ENCODE measurements at places on chromosomes 4 and X. TPM values are rescaled to one million over a fixed set of nuclear protein-coding genes. Genes with fewer than 3 reads are reported as not detected.
A peak's percentile ranks its signal among the peaks of the same experiment; 100 is the strongest.

- DNase-seq: no peak
Measured at GRCh38 chr4:6941796-6942195, 32.2 kb downstream of the TBC1D14 start.

DNA sequence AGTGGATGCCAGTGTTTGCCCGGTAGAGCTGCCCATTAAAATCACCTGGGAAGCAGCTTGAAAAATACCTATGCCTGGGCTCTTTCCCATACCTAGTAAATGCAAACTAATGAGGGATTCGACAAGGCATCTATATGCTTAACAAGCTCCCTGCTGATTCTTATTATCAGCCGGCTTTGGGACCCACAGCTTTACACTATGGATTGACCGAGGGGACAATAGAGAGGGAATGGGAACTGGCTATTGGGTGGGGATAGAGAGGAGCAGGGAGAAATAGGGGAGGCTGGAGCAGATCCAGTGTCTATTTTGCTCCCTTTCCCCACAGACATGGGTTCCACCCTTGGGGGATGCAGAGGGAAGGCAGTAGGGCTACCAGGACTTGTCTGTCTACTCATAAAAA is 103.1 kb upstream of the TEX13D start:
- no peak for DNase-seq

DNA sequence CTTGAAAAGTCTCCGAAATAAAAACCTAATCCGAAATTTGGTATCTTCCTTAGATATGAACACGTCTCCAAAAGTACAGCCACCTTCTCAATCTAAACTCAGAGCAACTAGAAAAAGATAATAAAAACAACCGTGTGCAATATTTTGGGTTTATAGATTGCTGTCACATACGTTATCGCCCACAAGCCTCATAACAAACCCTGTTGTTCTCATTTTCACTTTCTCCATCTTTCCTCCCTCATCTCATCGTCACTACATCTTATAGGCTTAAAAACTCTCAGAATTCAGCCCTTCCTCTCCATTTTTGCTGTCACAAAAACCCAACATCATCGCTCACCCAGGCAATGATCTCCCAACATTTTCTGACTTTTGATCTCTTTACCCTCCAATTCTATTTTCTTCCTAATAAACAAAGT is 448 bp upstream of the SCFD2 start:
- no peak for DNase-seq

DNA sequence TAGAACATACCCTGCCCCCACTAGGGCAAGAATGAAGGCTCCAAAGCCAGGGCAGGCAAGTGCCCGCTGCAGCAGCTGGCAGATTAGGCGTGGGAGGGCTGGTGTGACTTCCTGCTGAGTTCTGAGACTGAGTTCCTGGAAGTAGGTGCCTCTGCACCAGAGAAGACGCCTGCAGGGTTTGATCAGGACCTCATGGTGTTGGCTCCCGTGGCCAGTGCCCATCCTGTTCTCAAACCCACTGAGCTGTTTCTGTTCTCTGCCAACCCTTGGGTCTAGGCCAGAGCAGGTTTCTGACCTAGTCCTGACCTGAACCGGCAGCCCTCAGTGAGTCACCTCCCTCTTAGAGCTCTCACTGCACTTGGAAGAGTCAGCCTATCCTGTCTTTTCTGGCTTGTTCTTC is 220.7 kb downstream of the HS6ST2 start:
- DNase-seq: peak; percentile 13

GRCh38 chr4:3697033-3697432 is 69.2 kb upstream of the ADRA2C start:
- no peak for DNase-seq

DNA sequence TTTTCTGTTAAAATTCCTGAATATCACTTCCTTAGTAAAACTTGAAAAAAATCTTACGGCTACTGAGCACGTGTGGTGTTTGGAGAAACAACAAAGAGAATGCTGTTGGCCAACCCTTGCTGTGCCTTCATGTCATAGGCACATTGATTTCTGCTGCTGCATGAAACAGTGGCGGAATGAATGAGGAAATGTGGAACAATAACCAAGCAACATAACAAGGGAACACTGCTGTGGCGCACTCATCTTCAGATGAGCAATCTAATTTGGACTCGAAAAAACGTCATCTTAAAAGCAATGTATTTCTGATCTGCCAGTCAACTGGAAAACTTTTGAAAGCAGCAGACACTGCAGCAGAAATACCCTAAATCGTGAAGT is 51.4 kb downstream of the PROM1 start:
- no peak for DNase-seq

- no peak for DNase-seq
Measured at GRCh38 chr4:2858451-2859217, 15.0 kb downstream of the ADD1 start.

OR13H1 gene
- total RNA-seq: not detected

GAGE12J gene
- not detected for total RNA-seq

- peak; percentile 13 for DNase-seq
Measured at GRCh38 chr4:90025248-90025647, 101.9 kb upstream of the CCSER1 start.

SRPK3 gene
- total RNA-seq: not detected

DNA sequence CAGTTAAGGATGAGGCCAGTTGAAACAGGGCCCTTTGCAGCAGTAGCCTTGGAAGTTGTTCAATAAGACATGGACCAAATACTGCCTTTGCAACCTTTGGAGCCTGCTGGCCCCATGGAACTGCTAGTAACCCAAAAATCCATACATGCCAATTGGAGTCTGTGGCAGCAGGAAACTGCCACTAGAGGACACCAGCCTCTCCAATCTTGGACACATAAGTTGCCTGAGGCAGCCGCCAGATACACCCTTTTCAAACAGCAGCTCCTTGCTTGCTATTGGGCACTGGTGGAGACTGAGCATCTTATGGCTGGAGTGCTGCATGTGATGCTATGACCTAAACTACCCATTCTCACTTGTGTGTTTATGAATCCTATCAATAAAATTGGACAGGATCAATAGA is 14.8 kb upstream of the LAP3 start:
- DNase-seq: no peak

PROM1 gene
- total RNA-seq: 17.7 TPM

DNA sequence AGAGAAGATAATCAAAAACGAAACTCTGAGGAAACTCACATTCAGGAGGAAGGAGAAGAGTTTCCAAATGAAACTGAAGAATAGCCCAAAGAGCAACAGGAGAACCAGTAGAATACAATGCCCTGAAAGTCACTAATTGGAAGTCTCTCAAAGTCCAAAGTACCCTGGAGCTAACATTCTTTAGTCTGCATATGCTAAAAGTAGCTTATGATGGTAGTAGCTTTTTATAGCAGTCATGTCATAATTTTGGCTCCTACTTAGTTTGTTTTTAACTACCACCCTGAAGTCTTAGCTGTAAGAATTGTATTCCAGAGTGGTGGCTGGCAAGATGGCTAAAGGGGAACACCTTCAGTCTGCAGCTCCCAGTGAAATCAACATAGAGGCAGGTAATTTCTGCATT is 100.3 kb upstream of the FGF16 start:
- no peak for DNase-seq

C4orf51 gene
- not detected for total RNA-seq

ETDB gene
- total RNA-seq: not detected

GRCh38 chr4:176149680-176150355 is 45.6 kb downstream of the SPATA4 start:
- no peak for DNase-seq

TMEM150C gene
- total RNA-seq: 1.2 TPM

GRCh38 chrX:36898301-36898700 is 109.9 kb upstream of the FAM47C start:
- DNase-seq: no peak

DNA sequence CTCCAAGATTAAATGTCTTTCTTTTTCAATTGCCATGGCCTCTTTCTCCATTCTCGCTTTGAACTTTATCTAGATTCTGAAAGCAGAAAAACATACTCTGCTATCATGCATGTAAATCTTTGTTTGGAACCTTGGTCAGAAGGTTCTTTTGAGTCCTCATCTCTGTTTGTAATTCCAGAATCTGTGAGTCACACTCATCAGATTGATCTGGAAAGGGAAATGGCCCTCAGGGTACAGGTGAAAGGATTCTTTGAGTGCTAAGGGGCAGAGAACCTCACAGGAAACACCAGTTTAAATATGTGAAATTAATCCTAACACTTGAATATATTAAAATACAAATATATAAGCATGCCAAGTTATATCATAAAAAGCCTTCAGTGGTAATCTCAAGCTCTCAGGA is 211.0 kb upstream of the ADGRL3 start:
- no peak for DNase-seq

UBE2K gene
- 126 TPM for total RNA-seq

DNA sequence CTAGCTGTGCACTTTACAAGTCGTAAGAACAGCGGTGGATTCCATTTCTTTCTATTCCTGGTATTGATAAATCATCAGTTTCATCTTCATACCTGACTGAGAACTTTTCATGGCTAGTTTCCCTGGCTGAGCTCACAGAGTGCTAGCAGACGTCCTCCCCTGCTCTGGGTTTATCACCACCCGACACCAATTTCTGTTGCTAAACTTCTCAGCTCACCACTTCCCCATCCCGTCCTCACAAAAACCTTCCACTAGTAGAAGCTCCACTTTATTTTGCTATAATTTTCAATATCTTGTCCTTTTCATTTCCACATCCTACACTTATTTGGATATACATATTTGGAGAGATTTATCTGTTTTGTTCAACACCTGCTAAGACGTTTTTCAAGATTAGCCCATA is 869.4 kb upstream of the FRG1 start:
- DNase-seq: no peak

ADGRG2 gene
- total RNA-seq: not detected

TBX22 gene
- total RNA-seq: not detected

DNA sequence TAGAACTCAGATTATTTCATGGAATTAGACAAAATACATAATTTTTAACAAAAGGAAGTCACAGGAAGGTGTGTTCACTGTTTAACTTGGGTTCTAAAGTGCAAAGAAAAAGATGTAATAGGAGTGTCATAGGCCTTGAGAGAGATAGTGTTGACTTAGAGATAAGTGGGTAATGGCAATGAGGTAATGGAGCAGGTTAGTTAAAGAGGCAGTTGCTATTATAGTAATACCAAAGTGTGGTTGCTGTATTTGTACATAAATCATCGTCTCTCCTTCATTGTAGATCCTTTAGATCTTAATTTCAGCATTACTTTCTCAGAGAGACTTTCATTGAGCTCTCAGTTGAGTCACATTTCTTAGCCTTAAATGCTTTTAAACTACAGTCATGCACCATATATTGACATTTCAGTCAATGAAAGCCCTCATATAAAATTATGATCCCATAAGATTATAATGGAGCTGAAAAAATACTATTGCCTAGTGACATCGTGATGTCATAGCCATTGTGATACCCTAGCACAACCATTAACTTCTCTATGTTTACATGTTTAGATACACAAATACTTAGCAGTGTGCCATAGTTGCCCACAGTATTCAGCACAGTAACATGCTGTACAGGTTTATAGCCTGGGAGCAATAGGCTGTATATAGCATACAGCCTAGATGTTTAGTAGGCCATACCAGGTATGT is 245.4 kb downstream of the ADGRL3 start:
- DNase-seq: no peak

GRCh38 chrX:151633157-151633556 is 62.1 kb upstream of the PRRG3 start:
- no peak for DNase-seq

DNA sequence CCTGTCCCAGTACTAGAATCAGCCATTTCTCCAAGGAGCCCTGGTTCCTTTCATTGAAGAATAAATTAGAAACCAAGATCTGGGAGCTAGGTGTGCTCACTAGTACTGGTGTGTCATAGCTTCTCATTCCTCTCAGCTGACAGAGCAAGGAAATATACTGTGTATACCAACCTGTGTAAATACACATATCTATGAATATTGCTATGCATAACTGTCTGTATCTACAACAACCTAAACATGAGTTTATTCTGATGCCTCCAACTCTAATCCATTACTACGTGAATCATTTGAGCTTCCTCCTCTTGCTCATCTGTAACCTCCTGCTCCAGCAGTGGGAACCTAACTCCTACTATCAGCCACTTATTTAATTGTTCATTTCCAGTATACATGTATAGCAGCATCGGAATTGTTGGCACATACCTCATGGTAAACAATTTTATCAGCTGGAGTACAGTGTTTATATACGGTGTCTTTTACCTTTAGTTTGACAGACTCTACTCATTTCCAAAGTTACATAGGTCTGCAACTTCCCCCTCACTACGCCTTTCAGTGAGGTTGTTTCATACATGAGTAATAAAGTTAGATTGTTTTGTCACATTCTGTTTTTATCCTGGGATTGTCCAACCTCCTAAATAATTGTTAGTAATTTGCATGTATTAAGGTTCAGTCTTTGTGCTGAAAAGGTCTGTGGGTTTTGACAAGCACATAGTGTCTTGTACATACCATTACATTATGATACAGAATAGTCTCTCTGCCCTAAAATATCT is 7.1 kb upstream of the SCRG1 start:
- no peak for DNase-seq

DNA sequence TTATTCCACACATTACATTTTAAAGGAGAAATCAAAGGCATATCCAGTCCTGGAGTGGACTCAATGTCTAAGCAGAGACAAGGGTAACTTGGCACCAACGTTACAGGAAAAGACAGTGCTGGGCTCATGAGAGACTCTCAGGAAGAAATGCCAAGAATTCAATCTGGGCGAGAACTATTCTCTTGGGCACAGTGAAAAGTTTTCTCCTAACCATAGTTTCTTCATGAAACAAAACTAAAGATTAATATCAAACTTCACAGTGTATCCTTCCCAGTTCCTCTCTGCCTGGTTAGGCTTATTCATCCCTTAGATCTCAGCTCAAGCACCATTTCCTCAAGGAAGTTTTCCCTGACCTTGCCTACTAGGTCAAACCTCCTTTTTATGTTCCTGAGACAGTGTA is 109.4 kb upstream of the TLL1 start:
- DNase-seq: no peak

DNA sequence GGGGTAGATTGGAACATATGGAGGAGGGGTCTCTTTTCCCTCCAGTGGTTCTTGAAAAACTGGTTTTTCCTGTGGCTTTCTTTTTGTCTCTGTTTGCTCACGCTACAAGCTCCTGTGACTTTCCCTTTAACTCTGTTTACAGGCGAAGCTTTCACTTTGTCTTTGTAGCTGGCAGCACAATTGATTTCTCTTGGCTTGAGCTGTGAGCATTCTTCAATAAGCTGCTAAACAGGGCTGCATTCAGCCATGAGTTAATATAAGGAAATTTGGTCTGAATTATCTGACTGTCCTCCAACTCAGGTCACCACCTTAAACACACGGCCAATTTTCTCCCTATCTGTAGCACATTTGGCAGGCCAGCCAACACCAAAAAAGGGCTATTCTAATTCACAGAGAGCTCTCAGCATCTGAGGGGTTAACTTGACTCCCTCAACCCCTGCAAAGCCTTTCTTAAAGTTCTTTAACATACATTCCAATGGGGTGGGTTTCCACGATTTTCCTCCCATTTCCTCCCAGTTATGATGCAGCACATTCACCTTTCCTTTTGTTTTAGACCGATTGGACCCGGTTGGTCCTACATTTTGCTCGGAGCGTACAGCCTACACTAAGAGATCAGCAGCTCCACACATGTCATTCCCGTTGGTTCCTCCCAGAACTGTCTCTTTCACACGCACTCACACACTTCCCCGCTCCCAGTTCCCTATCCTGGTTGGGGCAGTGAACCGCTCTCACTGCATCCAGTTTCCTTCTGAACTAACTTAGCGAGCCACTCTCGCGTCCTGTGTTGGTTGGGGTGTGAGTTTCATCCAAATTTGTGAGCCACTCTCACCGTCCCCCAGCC is 45.4 kb downstream of the UGT2A3 start:
- no peak for DNase-seq

USP26 gene
- total RNA-seq: not detected

Data from HCT116 (cell line).